M059J (cell line): ENCODE measurements at places on chromosomes 7 and 10.
A peak's percentile ranks its signal among the peaks of the same experiment; 100 is the strongest.

DNA sequence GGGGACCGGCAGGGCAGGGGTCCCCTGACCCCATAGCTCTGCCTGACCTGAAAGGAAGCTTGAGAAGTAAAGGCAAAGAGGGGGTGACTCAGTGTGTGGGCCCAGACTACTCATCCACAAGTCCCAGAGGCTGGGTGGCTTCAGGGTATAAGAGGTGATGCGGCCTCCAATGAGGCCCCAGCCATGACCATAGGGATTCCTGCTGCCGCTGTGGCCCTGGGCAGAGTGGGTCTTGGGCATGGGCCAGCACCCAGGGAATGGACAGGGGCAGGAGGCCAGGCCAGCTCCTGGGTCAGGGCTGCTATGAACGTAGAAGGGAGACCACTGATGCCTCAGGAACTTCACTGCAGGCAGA is 64.4 kb upstream of the EBF3 start:
- DNase-seq, result peak; percentile 83

- no peak for DNase-seq
Observed at GRCh38 chr7:5214641-5215040, 24.6 kb downstream of the WIPI2 start.

GRCh38 chr7:24936121-24936824 is 43.7 kb downstream of the OSBPL3 start:
- DNase-seq, result peak; percentile 87

- no peak for DNase-seq
Observed at GRCh38 chr10:45155784-45156183, 155.1 kb downstream of the ZNF22 start.

DNA sequence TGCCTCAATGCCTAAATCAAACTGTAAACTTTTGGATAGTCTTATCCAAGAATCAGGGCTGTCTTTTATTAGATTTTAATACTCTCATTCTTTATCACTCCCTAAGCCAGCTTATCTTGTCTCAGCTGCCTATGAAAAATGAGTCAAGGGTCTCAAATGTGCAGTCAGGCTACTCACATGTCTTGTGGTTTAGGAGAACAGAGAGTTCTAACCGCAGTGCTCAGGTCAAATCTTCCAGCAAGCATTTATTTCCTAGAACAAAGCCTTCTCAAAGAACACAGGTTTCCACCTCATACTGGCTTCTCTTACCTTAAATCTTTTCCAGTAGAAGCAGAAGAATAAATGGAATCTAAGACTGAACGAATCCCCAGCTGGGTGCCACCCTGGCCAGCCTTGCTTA is 23.5 kb downstream of the HTR5A start:
- peak; percentile 64 for DNase-seq
